Activated B cell treated with CpG ODN at 0.5 μM for 24 hours (primary cell): ENCODE measurements at places on chromosomes 11 and 22.

- H3K27me3 ChIP-seq = peaks cover 2% of the 10 kb centered on the region
- no peaks in the 10 kb centered on the region for H3K36me3 ChIP-seq
- H3K4me1 ChIP-seq = no peaks in the 10 kb centered on the region
- no peak for DNase-seq
- no peak overlapping the region for H3K27ac ChIP-seq
Observed at GRCh38 chr11:11584530-11584810, 37.3 kb downstream of the GALNT18 start.

DNA sequence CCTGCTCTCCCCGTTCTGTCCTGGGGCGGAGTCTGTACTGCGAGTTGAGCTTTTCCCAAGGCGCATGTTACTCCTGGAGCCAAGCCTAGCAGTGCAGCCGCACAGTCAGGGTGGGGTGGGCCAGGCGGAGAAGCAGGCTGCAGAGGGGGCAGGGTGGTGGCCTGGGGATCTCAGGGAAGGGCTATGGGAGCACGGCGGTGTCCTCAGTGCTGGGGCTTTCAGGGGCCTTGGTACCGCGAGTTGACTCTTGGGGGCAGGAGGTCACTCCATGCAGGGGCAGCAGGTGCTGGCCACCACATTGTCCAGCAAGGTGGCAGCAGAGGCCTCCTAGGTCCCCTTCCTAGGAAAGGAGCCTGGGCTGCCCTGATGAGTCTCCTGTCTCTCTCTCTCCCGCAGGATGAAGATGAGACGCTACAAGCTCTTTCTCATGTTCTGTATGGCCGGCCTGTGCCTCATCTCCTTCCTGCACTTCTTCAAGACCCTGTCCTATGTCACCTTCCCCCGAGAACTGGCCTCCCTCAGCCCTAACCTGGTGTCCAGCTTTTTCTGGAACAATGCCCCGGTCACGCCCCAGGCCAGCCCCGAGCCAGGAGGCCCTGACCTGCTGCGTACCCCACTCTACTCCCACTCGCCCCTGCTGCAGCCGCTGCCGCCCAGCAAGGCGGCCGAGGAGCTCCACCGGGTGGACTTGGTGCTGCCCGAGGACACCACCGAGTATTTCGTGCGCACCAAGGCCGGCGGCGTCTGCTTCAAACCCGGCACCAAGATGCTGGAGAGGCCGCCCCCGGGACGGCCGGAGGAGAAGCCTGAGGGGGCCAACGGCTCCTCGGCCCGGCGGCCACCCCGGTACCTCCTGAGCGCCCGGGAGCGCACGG, 14.9 kb upstream of the MIEF1 start:
- no peaks in the 10 kb centered on the region for H3K27me3 ChIP-seq
- H3K4me3 ChIP-seq = no peak overlapping the region
- peaks cover 11% of the 10 kb centered on the region for H3K4me1 ChIP-seq
- H3K36me3 ChIP-seq = peaks cover 24% of the 10 kb centered on the region

- H3K4me3 ChIP-seq = no peak overlapping the region
- no peak for DNase-seq
- H3K27me3 ChIP-seq = no peaks in the 10 kb centered on the region
Observed at GRCh38 chr11:68432874-68433273, 27.7 kb upstream of the PPP6R3 start.

GRCh38 chr11:12182302-12182675, 71.9 kb downstream of the MICAL2 start:
- H3K4me1 ChIP-seq = no peaks in the 10 kb centered on the region
- DNase-seq = no peak
- peaks cover 4% of the 10 kb centered on the region for H3K27me3 ChIP-seq
- H3K4me3 ChIP-seq = no peak overlapping the region
- H3K27ac ChIP-seq = no peak overlapping the region

- H3K27ac ChIP-seq = no peak overlapping the region
- no peaks in the 10 kb centered on the region for H3K27me3 ChIP-seq
Observed at GRCh38 chr22:29635734-29636357, 32.4 kb downstream of the NF2 start.

- no peak overlapping the region for H3K27ac ChIP-seq
- no peak overlapping the region for H3K4me3 ChIP-seq
- DNase-seq = no peak
Observed at GRCh38 chr11:48228761-48229160, 12.2 kb downstream of the OR4B1 start.
